ENCODE measurements at places on chromosomes 2 and 18. TPM values are rescaled to one million over a fixed set of nuclear protein-coding genes. Genes with fewer than 3 reads are reported as not detected.

The TANC1 gene
- 42.2 TPM for total RNA-seq

The POMC gene
- 3.7 TPM for total RNA-seq

The PRKAG3 gene
- total RNA-seq, result not detected

The SERPINB5 gene
- 0.92 TPM for total RNA-seq

The CFC1 gene
- not detected for total RNA-seq

GRCh38 chr2:84816426-84817026 lies 64.4 kb downstream of the TRABD2A start:
- DNase-seq, result no peak

GRCh38 chr18:35005963-35006577 lies 35.1 kb upstream of the MAPRE2 start:
- peak; percentile 86 for DNase-seq

GRCh38 chr2:237178396-237178795 lies 92.7 kb downstream of the COPS8 start:
- no peak for DNase-seq

- DNase-seq, result peak; percentile 81
These were observed 54.8 kb upstream of the CREB1 start for GRCh38 chr2:207474863-207475485.

GRCh38 chr18:12460874-12461273 lies 53.1 kb downstream of the PRELID3A start:
- DNase-seq, result peak; percentile 57
